ENCODE measurements at places on chromosomes 2 and 18.

DNA sequence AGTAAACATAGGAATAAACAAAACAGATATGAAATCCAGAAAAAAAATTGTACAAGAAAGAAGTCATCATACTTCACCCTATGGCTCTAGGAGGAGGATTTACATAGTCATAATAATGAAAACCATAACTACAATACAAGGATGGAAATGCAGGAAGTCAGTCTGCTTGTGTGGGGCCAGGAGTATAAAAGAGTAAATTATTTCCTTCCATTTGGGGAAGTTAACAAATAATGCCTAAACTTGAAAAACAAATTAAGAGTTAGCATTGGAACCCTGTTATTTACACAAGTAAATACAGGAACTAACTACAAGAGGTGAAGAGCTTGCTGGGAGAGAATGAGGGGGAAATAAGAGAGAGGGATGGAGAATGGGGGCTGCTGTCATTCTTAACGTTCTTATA lies 15.4 kb downstream of the TMEM163 start:
- DNase-seq: no peak

GRCh38 chr2:20490300-20491181 lies 43.7 kb downstream of the RHOB start:
- no peak for DNase-seq

DNA sequence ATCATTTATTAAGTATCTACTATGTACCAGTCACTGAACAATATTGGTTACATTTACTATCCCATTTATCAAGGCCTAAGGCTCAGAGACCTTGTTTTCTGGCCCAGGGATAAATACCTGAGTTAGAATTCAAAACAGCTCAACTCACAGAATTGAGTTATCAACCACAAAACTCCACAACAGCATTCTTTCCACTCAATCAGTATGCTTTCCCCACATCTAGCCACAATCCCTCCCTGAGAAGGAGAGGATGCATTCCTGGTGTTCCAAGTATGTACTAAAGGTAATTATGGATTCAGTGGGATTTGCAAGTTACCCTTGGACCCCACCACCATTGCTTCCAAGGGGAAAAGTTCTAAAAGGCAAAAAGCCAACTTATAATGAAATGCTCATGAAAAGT lies 104.2 kb upstream of the PID1 start:
- DNase-seq: no peak

GRCh38 chr2:28277466-28277865 lies 115.2 kb upstream of the FOSL2 start:
- DNase-seq: no peak

DNA sequence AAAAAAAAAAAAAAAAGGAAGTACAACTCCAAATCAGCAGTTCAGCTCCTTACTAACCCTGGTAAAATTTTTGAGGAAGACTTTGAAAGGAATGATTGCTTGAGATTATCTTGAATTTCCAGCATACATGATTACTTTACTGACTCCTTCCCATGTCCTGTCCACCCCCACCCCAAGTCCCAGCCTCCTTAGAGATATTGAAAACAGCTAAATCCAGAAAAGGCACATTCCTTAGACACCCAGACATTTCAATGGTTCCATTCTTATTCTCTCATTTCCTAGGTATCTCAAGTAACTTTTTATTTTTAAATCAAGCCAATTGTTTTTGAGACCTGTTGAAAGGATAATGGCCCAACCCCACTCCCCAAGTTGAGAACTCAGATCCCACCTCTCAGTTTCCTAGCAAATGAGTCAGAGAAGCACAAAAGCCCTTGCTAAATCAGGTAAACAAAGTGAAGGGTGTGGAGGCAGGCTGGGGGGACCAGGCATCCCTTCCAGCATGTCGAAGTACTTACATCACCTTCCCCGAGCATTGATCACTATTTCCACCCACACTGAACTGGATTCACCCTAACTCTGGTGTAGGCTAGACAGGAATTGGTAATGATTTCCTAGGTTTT lies 95.4 kb upstream of the FZD7 start:
- DNase-seq: no peak

GRCh38 chr18:22066083-22066485 lies 103.3 kb upstream of the GATA6 start:
- no peak for DNase-seq

- DNase-seq: no peak
Measured at GRCh38 chr2:72931280-72931910, 14.1 kb downstream of the EMX1 start.

- no peak for DNase-seq
Measured at GRCh38 chr2:230777721-230778120, 65.1 kb downstream of the CAB39 start.

DNA sequence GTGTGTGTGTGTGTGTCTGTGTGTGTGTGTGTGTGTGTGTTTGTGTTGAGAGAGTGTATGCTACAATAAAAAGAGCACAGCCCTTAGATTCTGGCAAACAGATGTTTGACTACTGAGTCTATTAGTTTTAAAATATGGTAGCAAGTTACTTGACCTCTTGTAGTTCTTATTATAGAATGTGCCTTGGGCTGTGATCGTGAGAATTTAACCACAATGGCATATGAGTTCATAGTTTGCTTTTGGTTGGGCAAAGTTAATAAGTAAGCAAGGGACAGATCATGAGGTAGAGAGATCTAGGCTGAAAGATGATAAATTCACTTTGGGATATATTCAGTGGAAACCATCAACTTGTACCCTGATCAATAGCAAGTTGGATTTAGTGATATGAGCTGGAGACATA lies 334.3 kb upstream of the VWC2L start:
- DNase-seq: no peak
